ENCODE measurements at places on chromosomes 1 and 21. TPM values are rescaled to one million over a fixed set of nuclear protein-coding genes. Genes with fewer than 3 reads are reported as not detected.

Gene CYP4A11
- not detected for total RNA-seq

Gene OR6N1
- total RNA-seq, result 0.46 TPM

Gene BCAN
- total RNA-seq, result not detected

Gene KRTAP21-2
- total RNA-seq, result not detected

Gene PPFIA4
- 0.89 TPM for total RNA-seq

Gene ANGPTL7
- total RNA-seq, result 1.1 TPM

Gene CSF1
- 106 TPM for total RNA-seq

Gene INTS3
- 61.7 TPM for total RNA-seq

DNA sequence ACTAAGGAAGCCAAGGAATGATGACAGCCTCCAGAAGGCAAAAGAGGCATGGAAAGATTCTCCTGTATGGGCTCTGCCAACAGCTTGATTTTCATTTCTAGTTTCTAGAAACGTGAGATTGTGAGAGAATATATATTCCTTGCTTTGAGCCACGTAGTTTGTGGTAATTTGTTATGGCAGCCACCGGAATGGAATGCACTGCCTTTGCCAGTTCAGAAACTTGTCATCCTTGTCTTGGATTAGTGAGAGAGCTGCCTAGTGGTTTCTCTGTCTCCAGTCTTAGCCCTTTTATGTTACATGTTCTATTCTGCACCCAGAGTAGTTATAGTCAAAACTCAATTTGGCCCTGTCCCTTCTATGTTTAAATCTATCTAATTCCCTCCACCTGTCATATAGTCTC, 216.0 kb upstream of the PTGFR start:
- no peak overlapping the region for H3K4me3 ChIP-seq
- no peaks in the 10 kb centered on the region for H3K36me3 ChIP-seq
- H3K27me3 ChIP-seq, result no peaks in the 10 kb centered on the region
- H3K4me1 ChIP-seq, result no peaks in the 10 kb centered on the region

DNA sequence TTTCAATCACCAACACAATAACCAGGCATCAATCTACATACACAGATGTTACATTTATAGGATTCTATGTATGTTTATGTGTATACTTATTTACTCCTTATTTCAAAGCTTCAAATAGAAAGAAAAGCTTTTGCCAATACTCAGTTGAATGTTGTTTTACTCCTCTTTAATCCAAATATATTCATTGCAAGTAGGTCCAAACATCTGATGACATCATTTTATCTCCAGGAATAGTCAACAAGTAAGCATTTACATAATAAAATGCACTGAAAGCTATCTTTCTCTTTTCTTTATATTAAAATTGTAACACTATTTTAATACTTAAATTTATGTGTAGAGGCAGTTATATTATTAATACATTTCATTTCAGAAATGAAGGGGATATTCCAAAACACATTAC, 380.5 kb downstream of the SMYD3 start:
- DNase-seq, result no peak
- H3K36me3 ChIP-seq, result no peaks in the 10 kb centered on the region
- H3K27me3 ChIP-seq, result no peaks in the 10 kb centered on the region
- H3K4me1 ChIP-seq, result no peaks in the 10 kb centered on the region
- no peak overlapping the region for H3K4me3 ChIP-seq

DNA sequence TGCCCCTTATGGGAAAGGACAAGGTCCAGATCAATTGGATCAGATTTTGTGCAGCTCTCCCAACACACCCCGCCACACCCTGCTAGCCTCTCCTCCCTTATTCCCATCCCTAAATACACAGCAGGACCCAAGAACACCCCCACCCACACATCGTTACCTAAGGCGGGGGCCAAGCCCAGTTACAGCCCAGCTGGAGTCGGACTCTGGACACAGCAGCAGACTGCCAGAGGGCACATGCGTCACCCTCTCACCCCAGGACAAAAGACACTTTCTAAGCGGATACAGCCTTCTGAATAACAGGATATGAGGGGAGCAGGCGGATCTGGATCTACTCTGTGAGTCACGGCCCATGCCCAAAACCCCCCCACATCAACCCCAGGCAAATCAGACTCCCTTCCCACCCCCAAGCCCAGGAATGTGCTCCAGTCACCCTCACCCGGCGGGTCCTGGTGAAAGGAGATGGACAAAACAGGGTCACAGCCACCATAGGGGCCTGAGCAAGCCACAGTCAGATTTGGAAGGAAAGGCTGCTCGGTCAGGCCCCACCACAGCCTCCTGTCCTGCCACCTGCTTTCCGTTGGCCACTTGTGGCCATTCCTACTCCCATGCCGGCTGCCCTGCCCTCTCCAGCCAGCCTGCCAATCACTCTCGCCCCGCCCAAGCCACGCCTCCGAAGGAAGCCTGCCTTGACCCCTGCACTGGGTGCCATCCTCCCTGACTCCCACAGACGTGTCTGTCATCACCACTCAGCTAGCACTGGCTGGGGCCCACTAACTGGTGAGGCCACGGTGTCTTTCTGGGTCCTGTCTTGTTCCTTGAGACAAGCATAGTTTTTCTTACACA, 4.0 kb downstream of the S100A16 start:
- H3K36me3 ChIP-seq, result peaks cover 9% of the 10 kb centered on the region
- DNase-seq, result peak; percentile 93
- peak overlapping the region; percentile 96 for H3K27ac ChIP-seq
- no peaks in the 10 kb centered on the region for H3K27me3 ChIP-seq

DNA sequence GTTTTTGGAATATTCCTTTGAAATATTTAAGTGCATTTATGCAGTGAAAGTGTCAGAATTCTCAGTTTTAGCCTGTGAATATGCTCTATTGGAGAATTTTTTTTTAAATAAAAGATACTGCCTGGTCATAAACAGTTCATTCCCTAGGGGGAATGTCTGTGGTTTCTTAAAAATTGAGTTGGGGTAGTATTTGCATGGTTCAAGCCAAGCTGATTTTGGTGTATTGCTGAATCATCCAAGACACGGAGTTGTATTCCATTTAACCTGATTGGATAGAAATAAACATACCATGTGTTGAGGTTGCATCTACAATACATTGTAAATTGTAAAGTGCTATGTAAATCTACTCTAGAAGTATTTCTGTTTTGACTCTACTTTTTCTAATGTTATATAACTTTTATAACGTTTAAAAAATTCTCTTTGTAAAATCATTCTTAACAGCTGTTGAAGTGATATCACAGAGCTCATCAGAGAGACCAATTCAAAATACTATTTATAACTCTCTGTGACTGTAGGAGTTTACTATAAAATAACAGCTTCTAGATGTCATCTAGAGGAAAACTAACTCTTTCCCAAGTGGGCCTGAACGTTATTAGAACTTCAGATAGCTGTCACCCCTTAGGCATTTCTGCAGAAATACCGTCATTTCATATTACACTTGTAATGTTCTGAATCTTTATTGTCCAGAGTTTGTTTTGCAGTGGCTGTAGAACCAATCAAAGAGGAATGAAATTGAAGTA, 199.1 kb downstream of the USP25 start:
- DNase-seq, result no peak
- H3K36me3 ChIP-seq, result no peaks in the 10 kb centered on the region
- no peak overlapping the region for H3K4me3 ChIP-seq
- H3K4me1 ChIP-seq, result no peaks in the 10 kb centered on the region
- H3K27me3 ChIP-seq, result no peaks in the 10 kb centered on the region

GRCh38 chr1:116127848-116128540, 16.8 kb downstream of the MAB21L3 start:
- H3K4me1 ChIP-seq, result no peaks in the 10 kb centered on the region
- H3K4me3 ChIP-seq, result no peak overlapping the region
- no peaks in the 10 kb centered on the region for H3K36me3 ChIP-seq
- DNase-seq, result no peak

DNA sequence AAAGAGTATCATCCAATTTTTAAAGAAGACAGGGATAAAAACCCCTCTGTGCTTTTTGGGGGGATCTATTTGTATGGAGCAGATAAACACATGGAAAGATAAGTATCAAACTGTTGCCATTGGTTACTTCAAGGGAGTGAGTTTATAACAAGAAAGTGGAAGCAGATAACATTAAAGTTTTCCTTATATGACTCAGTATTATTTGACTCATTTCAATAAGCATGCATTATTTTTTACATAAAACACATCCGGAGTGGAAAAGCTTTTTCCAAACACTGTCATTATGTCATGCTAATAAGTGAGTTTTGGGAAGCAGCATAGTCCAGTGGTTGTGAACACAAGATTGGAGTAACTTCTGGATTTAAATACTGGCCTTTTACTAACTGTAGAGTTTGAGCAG, 452.2 kb downstream of the LTN1 start:
- no peak overlapping the region for H3K27ac ChIP-seq
- DNase-seq, result no peak
- H3K4me3 ChIP-seq, result no peak overlapping the region
- H3K36me3 ChIP-seq, result no peaks in the 10 kb centered on the region

- DNase-seq, result no peak
- H3K4me3 ChIP-seq, result no peak overlapping the region
- no peaks in the 10 kb centered on the region for H3K4me1 ChIP-seq
- no peaks in the 10 kb centered on the region for H3K36me3 ChIP-seq
- no peaks in the 10 kb centered on the region for H3K27me3 ChIP-seq
Observed at GRCh38 chr1:185973645-185974044, 239.5 kb downstream of the HMCN1 start.

DNA sequence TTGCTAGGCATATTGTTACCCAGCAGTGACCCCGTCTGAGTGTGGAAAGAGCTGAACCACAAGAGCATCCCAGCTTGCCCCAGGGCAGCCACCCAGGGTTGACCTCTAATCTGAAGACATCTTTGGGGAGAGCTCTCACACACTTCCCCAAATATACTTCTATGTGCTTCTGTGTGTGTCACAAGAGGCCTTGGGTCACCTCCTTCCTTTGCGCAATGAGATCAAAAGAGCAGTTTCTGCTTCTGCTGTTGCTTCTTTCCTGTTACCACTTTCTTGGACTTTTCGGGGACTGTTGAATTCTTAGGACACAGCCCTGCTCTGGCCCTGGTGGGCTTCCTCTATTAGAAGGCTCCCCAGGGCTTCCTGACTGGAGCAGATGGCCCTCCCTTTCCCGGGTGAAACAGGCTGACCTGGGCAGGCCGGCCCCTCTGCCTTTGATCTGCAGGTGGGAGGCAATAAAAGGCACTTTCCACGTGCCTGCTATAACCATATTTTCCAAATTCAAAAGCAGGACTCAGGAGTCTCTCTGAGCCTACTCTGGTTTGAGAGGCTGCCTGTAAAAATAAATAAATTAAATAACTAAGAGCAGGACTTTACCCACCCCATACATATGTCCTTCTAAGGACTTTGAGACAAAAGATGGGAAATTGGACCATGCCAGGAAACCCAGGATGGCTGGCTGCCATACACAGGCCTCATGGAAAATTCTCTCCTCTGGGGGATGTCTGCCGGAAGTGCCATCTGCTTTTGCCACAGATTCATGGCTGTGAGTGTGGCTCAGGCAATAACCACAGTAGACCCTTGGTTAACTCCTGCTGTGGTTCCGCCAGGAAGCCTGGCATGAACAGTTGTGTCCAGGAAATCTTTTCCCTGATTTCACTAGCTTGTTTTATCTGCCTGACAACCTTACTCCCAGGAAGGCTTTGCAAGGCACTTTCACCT, 28.3 kb upstream of the RCSD1 start:
- no peaks in the 10 kb centered on the region for H3K27me3 ChIP-seq
- H3K27ac ChIP-seq, result peak overlapping the region; percentile 64
- no peak overlapping the region for H3K4me3 ChIP-seq
- H3K36me3 ChIP-seq, result no peaks in the 10 kb centered on the region
- peak; percentile 86 for DNase-seq

- no peak overlapping the region for H3K4me3 ChIP-seq
- no peak overlapping the region for H3K27ac ChIP-seq
- H3K27me3 ChIP-seq, result no peaks in the 10 kb centered on the region
Observed at GRCh38 chr1:29804181-29804899, 568.0 kb downstream of the PTPRU start.

DNA sequence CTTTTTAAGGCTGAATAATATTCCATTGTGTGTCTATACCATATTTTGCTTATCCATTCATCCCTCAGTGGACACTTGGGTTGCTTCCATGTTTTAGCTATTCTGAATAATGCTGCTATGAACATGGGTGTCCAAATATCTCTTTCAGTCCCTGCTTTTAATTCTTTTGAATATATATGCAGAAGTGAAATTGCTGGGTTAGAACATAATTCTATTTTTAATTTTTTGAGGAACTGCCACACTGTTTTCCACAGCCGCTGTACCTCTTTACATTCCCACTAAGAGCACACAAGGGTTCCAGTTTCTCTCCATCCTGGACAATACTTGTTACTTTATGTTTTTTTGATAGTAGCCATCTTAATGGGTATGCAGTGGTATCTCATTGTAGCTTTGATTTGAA, 65.6 kb downstream of the RIMS3 start:
- H3K4me3 ChIP-seq, result no peak overlapping the region
- no peak for DNase-seq
- no peaks in the 10 kb centered on the region for H3K4me1 ChIP-seq
- H3K27me3 ChIP-seq, result no peaks in the 10 kb centered on the region
- no peak overlapping the region for H3K27ac ChIP-seq

DNA sequence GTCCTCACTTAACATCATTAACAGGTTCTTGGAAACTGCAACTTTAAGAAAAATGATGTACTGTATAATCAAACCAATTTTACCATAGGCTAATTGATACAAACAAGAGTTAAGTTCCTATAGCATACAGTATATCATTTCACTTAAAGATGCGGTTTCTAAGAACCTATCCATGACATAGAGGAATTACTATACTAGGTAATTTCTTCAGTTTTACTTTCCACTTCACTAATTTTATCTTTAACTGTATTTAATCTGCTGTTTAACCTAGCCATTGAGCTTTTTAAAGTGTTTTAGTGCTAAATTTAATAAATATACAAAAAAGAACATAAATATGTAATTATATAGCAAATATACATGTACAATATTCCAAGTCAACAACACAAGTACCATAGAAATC, 28.3 kb downstream of the SLC19A2 start:
- H3K27me3 ChIP-seq, result peaks cover 2% of the 10 kb centered on the region
- no peak for DNase-seq
- H3K4me1 ChIP-seq, result no peaks in the 10 kb centered on the region
- H3K36me3 ChIP-seq, result no peaks in the 10 kb centered on the region
- H3K4me3 ChIP-seq, result no peak overlapping the region
- H3K27ac ChIP-seq, result no peak overlapping the region

DNA sequence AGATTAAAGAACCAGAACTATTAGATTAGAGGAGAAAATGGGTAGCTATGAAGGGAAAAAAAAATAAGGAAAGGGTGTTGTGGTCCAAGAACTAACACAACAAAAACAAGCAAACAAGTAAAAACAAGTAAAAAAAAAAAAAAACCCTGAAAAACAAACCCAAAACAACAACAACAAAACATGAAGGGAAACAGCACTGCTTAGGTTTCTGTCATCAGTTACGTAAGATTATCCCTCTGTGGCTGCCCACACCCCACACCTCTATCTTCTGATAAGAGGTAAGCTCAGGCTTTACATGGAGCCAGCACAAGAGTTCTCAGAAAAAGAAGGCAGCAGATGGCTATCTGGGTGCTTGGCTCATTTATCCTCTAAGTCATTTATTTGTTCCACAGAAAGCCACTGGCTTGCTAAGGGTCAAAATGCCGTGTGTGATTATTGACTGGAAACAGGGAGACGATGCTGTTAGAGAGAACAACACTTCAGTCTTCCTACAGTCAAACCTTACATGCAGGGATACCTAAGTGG, 57.5 kb downstream of the KIAA0319L start:
- H3K4me1 ChIP-seq, result no peaks in the 10 kb centered on the region
- H3K27ac ChIP-seq, result no peak overlapping the region
- H3K36me3 ChIP-seq, result no peaks in the 10 kb centered on the region
- H3K4me3 ChIP-seq, result no peak overlapping the region
- no peak for DNase-seq

All from upper lobe of left lung (tissue), 6 donors.